Endothelial cell (in vitro differentiated cells): ENCODE measurements at places on chromosomes 1 and 21.

- DNase-seq, result no peak
Observed at GRCh38 chr1:1092149-1092855, 18.2 kb upstream of the RNF223 start.

- DNase-seq, result no peak
Observed at GRCh38 chr1:68745011-68745410, 248.1 kb upstream of the DEPDC1 start.

- no peak for DNase-seq
Observed at GRCh38 chr1:57357462-57357861, 66.4 kb downstream of the DAB1 start.

DNA sequence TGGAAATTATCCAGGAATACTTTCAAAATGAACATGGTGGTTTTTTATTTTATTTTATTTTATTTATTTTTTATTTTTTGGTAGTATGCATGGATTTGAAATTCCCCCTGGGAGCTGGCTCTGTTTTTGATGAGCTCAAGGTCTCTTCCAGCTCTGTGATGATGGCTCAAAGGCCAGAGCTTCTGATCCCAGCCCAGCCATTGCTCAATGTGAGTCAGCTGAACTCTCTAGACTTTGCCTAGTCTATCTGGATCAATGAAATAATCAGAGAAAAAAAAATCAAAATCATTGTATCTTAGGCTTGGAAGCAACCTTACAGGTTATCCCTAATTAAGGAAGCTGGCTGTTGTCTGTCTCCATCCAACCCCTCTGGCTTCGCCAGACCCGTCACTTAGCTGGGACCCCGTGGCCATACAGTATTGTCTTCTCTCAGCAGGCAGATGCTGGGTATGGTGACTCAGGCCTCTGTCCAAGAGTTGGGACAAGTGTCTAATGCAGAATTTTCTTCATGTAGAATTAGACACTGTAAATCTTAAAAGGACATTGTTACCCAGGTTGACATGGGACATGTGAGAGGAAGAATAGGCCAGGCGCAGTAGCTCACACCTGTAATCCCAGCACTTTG, 90.2 kb upstream of the LPGAT1 start:
- DNase-seq, result no peak

GRCh38 chr1:246591047-246591446, 24.8 kb downstream of the CNST start:
- DNase-seq, result no peak

- DNase-seq, result no peak
Observed at GRCh38 chr1:24951810-24952412, 21.8 kb upstream of the RUNX3 start.

DNA sequence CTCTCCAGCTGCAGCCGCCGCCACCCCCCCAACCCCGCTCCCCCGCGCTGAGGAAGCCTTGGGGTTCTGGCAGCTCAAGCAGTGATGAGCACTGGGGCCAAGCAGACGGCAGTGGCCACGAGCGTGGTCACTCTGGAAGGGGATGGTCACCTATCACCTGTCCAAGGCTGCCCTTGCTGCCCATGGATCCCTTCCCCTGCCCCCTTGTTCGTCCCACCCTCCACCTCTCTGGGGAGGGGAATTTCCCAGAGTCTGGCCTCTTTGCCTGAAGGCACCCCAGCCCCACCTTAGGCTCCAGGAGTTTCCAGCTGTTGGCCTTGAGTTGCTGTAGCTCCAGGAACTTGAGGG, 7.2 kb upstream of the SMIM12 start:
- no peak for DNase-seq

GRCh38 chr1:94552071-94552586, 10.6 kb upstream of the F3 start:
- DNase-seq, result no peak

DNA sequence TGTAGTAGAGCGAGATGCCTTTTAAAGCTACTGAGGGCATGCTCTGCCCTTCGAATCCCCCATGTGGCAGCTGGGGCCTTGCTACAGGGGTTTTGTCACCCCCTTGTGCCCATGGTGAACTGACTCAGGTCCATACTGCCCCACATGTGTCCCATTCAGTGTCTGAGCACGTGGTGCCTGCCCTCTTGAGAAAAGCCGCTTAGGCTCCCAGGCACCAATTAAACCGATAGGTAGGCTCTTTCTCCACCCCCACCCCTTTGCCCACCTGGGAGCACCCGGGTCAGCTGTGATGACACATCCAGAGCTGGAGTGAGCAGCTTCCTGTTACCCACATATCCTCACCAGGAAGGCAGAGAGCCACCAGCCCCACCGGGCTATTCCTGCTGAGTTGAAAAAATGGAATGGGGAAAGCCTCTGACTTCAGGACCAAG, 30.5 kb downstream of the TMCC2 start:
- no peak for DNase-seq

DNA sequence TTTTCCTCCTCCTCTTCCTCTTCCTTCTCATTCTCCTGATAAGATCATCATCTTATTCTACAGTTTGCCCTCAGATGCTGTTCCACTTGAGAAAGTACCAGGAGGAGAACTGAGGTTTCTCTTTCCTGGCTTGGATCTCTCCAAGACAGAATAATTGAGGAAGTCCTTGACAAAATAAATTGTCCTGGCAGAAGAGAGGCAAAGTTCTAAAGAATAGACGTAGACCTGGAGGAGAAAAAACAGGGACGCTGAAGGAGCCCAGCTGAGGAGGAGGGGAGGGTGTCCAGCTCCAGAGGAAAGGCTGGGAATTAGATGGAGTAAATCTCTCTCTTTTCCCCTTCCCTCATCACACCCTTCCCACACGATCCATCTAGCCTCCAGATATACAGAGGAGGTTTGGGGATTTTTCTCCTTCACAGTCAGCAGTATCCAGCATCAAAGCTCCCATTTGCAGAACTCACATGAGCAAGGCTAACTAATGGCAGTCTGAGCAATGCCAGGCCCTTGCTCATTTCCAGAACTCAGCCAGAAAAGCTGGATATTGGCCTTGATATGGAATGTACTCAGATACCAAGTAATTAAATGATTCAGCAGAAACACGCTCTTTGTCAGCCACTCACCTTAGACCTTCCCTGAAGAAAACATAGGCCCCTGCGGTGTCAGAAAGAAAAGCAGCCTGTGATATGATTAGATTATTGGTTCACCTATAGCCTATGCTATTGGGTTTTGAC, 5.1 kb upstream of the GNG12 start:
- no peak for DNase-seq

DNA sequence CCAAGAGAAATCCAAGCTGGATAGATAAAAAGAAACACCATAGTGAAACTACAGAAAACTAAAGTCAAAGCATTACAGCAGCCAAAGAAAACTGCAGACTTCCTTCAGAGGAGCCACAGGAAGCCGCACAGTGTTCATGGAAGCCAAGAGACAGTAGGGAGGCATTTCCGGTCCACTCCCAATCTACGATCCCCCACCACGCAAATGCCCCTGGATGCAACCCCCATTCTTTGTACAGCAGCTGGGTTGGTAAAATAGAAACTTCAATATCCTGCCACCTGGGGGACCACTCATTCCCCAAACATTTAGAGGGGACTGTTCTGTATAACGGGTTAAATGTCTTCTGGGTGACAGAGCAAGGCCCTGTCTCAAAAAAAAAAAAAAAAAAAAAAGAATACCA, 43.9 kb upstream of the TSPEAR start:
- no peak for DNase-seq

DNA sequence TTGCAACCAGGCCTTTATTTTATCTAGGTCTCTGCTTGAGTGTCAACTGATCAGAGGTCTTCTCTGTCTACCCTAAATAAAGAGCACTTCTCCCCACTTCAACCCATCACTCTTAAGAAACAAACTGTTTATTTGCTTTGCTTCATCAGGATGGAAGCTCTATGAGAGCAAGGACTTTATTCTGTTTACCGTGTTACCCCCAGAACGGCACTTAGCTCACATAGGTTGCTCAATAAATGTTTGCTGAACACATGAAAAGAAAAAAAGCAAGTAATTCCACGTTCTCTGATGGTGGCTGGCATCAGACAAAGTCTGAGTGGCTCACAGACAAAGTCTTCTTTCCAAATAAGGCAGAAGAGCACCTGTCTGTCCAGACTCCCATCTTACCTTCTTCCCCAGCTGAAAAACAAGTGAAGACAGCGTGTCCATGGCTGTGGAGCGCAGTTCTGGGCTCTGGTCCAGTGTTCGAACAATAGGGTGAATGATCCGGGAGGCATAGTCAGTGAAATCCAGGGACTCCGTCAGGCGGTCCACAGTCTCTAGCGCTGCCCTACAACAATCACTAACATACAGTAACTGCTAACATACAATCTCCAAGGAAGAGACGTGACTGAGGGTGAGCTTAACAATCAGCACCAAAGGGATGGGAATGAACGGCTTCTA, 22.9 kb downstream of the ANGPTL7 start:
- DNase-seq, result no peak
